ENCODE measurements at places on chromosomes 2 and 18.

DNA sequence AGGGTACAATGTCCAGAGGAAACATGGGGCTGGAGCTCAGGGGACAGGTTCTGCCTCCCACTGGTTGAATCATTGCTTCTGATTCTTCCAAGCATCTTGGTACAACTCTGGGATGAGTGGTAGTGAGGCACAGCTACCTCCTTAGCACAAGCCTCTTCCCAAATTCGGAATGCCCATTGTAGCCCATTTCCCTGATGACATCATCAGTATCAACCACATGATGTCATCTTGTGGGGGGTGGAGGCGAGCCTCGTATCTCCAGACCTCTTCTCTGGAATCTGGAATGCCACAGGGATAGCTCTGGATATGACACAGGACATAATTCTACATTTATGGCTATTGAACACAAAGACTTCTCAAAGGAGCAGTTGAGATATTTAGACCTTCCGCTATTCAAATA lies 715.2 kb downstream of the RNF144A start:
- DNase-seq = no peak

DNA sequence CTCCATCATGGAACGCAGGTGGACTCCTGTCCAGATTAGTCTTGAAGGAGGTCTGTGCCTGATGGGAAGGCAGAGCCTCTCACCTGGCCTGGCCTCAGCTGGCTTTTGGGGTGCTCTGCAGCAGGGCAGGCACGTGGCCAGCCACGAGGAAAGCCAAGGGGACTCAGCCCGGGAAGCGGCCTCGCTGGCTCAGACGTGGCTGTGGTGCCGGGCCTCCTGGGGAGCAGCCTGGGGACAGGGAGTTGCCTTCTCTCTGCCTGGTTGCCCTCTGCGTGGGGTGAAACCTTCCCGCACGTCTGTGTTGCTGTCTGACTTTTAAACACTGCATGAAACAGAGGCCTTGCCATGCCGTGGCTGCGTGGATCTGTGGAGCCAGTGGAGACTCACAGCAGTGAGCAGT lies 45.0 kb downstream of the RTP5 start:
- no peak for DNase-seq

DNA sequence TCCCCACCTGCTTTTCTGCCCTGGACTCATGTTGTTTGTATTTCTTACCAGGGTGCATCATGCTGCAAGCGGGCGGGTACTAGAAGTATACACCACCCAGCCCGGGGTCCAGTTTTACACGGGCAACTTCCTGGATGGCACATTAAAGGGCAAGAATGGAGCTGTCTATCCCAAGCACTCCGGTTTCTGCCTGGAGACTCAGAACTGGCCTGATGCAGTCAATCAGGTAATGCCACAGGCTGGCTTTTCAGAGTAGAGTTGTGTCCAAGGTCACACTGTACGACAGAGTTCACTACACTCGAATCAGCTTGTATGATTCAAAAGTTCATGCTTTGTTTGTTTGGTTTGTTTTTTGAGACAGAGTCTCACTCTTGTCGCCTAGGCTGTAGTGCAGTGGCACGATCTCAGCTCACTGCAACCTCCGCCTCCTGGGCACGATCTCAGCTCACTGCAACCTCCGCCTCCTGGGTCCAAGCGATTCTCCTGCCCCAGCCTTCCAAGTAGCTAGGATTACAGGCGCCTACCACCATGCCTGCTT lies 19.4 kb downstream of the SRSF7 start:
- no peak for DNase-seq

DNA sequence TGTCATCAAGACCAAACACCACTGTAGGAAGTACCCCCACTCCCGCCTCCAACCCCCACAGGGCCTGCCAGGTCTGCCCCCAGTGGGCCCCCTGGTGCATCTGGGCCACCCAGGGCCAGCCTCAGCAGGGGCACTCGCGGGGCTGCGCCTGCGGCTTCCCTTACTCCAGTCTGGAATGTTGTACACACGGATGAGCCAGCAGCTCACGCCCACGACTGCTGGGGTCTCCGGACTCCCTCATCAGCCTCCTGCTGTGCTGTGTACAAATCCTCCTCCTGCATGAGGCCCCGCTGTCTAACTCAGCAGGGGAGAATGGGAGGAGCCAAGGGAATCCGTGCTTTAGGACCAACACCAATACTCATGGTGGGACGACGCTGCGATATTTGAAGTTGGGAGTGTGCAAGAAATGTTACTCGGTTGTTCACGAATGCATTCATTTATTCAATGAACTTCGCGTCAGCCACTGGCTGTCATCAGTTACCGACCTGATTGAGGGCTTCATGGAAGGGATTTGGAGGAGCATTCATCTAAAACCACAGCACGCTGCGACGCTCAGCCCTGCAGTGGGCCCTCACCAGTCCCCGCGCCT lies 654 bp upstream of the ASB1 start:
- DNase-seq = no peak

DNA sequence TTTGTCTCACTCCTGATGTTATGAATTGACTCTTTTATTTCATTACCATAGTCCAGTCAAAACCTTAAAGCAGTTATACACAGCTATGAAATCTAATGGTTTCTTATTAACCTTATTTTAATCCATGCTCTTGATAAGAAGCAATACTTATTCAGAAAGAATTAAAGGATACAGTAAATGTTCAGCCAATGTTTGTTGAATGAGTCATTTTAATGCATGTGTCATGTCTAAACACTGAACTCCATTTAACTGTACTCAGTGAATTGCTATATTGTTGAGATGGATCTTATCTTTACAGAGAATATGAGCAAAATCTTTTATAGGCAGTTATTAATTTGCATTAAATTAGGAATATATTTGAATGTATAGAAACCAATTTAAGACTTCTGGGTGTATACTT lies 135.1 kb upstream of the TFPI start:
- no peak for DNase-seq

- no peak for DNase-seq
Observed at GRCh38 chr2:127695491-127696472, 5.5 kb upstream of the SFT2D3 start.

GRCh38 chr2:198756166-198756565 lies 701.6 kb downstream of the SATB2 start:
- no peak for DNase-seq

DNA sequence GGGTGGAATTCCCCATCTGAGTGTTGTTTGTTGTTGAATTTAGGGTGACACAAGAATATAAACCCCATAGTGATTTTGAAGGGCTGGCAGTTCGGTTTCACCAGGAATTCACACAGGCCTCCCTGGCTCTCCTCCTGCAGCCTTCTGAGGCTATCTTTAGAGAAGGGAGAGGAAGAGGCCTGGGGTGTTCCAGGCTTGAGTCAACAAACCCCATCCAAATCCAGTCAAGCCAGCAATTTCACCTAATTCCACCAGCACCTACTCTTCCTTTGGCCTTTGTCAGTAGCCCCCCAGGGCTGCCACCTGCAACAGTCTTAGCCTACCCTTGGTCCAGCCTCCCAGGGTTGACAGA lies 32.0 kb downstream of the MARCHF4 start:
- no peak for DNase-seq

DNA sequence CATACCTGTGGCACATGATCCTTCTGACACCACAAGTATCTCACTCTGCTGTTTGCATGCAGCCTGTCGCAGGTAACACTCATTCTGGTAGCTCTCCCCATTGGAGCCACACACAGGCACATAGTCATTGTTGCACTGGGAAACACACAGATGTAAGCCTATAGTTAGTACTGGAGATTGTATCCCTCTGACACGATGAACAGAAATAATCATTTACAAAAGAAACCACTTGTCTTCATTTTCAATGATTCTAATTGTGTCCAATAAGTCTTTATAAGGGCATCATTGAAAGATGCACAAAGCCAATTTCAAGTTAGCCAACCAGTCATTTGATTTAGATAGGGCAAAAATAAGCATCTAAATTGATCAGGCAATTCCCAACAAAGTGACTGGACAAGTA lies 10.4 kb downstream of the TMEFF2 start:
- no peak for DNase-seq

DNA sequence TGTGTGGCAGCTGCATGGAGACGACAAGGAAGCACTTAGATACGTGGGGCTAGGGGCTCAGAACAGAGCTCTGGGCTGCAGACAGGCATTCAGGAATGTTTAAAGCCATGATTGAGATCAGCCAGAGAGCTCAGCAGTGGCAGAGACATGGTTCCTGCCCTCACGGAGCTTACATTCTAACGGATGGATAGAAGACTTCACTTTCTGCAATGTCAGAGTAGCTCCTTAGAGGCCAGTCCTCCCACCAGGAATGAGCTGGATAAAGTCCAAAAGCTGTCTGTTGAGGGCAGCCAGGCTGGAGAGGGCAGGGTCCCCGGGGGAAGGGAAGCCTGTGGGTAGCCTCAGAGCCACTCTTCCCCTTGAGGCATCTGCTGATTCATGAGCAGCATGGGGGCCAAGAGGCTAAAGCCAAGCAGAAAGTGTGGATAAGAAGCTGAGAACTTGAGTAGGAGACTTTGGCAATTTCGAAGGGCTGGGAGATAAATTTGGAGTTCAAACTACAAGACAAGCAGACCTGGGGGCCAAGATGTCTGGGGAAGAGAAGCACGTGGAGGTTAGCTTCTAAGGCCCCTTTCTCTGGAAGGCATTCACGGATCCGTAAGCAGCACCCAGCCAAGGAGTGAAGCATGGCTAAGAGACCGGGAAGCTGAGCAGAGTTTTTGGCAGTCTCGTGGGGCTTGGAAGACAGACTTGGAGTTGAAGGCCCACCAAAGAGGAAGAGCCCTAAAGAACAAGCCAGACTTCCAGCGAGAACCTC lies 9.7 kb upstream of the CIB4 start:
- DNase-seq = no peak

- no peak for DNase-seq
Observed at GRCh38 chr18:54859667-54860421, 31.6 kb downstream of the RAB27B start.

DNA sequence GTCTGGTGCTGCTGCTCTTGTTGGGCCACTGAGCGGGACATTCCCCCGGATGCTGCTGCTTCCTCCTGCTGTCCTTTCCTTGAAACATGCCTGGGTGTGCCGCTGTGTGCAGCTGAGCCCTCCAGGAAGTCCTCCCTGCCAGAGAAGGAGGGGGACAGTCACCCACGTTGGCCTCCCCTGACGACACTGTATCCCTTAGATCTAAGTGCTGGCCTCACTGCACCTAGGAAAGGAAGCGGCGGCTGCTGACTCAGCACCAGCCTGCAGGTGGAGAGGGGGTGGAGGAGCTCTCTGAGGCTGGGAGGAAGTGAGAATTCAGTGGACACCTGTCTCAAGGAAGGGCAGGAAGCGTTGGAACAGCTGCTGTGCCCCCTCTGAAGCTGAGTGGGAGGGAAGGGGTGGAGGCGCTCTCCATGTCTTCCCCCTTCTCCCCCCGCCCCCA lies 239.8 kb downstream of the HAUS1 start:
- no peak for DNase-seq

- DNase-seq = peak; percentile 8
Observed at GRCh38 chr18:41052625-41053024, 902.4 kb upstream of the PIK3C3 start.

DNA sequence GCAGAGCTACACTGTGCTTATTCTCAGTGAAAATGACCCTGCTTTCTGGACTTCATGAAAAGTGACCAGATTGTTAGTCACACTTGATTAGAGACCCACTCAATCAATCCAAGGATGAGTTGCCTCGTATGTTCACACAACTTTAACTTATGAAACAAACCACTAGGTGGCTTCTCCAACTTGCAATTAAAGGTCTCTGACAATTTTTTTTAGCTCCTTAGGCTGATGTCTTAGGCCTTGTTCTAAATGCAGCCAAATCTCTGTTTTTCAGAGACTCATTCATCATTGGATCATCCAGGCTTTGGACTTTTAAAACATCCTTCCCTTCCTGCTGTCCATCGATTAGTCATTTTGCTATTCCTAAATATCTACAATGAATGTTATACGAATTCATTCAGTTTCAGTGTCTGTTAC lies 63.4 kb downstream of the MREG start:
- peak; percentile 44 for DNase-seq

GRCh38 chr2:192162392-192163042 lies 32.2 kb downstream of the TMEFF2 start:
- peak; percentile 65 for DNase-seq

DNA sequence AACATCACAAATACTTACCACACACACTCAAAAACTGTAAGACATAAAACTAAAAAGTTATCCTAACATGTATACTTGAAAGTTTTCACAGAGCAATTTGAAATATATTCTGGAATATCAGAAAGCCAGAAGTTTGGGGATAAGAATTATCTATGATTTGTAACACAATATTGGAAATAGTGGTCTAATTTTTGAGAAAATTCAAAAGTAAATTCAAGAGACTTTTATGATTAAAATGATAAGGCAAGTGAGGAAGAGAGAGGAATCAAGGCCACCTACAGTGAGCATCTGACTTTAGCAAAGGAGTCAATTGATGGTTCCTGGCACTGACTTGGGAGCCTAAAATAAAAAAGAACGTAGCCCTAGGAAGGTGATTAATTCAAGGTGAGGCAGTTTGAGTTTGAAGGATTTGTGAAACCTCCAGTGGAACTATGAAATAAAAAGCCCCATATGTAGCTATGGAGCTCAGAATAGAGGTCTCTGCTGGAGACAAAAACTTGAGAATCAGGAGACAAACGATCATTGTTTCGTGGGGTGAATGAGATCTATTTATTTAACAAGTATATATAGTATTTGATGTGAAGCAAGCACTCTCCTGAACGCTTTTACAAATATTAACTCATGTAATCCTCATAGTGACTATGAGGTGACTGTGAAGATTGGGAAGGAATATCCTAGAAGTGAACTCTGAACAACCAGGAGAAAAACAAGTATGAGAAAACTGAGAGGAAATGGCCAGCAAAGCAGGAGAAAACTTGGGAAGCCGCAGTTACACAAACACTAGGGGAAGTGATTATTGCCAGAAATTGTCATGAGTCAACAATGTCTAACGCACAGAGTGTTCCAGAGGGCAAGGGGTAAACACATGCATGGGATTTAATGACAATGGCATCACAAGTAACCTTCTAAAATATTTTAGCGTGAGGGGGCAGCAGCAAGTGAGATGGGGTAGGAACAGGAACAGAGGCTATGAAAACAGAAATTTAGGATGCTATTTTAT lies 12.8 kb downstream of the TFPI start:
- no peak for DNase-seq

DNA sequence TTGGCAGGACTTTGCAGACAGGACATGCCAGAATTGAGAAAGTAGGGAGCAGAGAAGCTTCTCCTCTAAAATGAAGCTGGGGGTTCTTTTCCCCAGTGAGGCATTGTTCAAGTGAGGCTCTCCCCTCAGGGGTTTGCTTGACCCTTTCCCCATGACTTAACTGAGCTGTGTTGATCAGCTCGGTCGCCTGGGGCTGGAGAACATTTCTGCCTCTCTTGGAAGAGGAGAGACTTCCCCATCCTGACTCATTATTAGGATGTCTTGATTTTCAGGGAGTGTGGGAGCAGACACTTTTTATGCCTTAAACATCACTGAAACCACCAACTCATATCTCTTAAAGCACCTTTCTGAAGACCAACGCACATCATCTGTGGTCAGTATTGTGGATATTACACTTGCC lies 27.9 kb upstream of the GLI2 start:
- DNase-seq = no peak

Data from KBM-7 (cell line).